ENCODE measurements at places on chromosomes 4 and X. TPM values are rescaled to one million over a fixed set of nuclear protein-coding genes. Genes with fewer than 3 reads are reported as not detected.

Gene XAGE2
- not detected for total RNA-seq

Gene MAPK10
- total RNA-seq, result 12.1 TPM

Gene TGIF2LX
- total RNA-seq, result not detected

Gene ITIH6
- not detected for total RNA-seq

Gene AADAT
- total RNA-seq, result 3.9 TPM

DNA sequence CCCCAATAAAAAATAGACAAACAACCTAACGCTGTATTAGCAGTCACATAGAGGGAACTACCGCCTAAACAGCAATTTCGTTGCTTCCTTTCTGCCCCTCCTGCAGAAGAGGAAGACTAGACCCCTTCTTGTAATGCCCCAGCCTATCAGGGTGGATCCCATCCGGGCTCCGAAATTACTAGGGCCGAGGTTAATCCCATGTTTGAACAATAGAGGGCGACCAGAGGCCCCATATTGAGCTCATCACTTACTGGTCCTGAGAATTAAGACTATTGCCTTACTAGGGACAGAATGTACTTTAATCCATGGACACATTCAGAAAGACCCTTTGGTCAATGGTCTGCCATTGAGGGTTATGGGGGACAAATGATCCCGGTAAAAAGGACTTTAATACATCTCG is 11.8 kb upstream of the ZNF630 start:
- peak; percentile 46 for DNase-seq

Data from fibroblast of villous mesenchyme (primary cell).